ENCODE measurements at places on chromosomes 13 and 19. TPM values are rescaled to one million over a fixed set of nuclear protein-coding genes. Genes with fewer than 3 reads are reported as not detected.

DNA sequence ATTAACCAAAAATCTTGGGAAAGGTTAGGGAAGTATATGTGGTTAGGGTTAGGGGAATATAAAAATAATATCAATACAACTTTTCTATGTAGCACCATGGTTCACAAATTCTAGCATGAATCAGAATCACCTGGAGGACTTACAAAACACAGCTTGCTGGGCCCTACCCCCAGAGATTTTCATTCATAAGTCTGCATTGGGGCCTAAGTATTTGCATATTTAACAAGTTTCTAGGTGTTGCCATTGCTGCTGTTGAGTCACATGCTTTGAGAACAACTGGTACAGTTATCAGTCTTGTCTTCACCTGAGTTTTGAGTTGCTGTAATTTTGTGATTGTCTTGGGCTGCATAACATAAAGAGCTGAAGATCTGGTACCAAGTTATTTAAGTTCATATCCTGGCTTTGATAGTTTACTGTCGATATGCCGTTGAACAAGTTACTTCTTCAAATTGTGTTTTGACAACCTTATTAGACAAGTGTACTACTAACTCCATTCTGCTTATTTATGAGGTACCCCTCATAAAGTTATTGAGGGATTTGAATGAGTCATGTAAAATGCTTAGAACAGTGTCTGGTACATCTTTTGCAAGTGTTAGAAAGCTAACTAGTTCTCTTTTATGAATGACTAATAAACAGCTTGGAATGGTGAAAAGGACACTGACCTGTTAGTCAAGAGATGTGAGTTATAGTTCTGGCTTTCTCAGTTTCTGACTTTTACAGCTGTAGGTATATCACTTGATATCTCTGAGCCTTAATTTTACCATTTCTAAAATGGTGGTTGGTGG lies 132.9 kb downstream of the PAN3 start:
- no peak overlapping the region for H3K4me3 ChIP-seq
- no peaks in the 10 kb centered on the region for H3K4me1 ChIP-seq
- no peaks in the 10 kb centered on the region for H3K27me3 ChIP-seq
- no peak for DNase-seq

CPT1C gene
- 1.6 TPM for total RNA-seq

GRCh38 chr13:73708393-73708985 lies 425.7 kb downstream of the KLF12 start:
- no peaks in the 10 kb centered on the region for H3K36me3 ChIP-seq
- H3K4me1 ChIP-seq = no peaks in the 10 kb centered on the region
- no peak overlapping the region for H3K4me3 ChIP-seq
- DNase-seq = peak; percentile 56
- H3K27me3 ChIP-seq = no peaks in the 10 kb centered on the region

DNA sequence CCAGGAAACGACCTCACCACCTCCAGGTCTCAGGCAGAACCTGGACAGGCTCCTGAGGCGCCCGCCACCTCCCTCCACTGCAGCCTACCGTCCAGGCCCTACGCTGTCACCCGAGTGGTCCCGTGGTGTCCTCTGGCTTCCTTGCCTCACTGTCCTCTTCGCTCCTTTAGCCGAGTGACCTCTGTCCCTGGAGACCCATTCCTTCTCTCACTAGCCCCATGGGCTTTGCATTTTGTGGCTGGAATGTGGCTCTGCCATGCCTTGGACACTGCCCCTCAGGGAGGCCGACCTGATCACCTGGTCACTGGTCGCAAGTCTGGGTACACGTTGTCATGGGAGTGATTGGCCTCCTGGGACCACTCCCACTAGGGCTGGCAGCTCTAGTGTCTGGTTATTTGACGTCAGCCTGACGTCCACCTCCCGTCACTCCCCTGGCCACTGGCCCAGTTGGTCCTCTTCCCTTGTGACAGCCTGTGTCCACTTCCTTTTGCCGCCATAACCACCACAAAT lies 17.9 kb downstream of the SLC25A42 start:
- H3K4me1 ChIP-seq = no peaks in the 10 kb centered on the region
- DNase-seq = no peak
- H3K27ac ChIP-seq = no peak overlapping the region
- no peaks in the 10 kb centered on the region for H3K27me3 ChIP-seq
- no peak overlapping the region for H3K4me3 ChIP-seq

- no peaks in the 10 kb centered on the region for H3K4me1 ChIP-seq
- H3K36me3 ChIP-seq = no peaks in the 10 kb centered on the region
- H3K4me3 ChIP-seq = no peak overlapping the region
- H3K27me3 ChIP-seq = no peaks in the 10 kb centered on the region
- no peak for DNase-seq
- no peak overlapping the region for H3K27ac ChIP-seq
Measured at GRCh38 chr13:108779308-108779707, 149.9 kb downstream of the MYO16 start.

DNA sequence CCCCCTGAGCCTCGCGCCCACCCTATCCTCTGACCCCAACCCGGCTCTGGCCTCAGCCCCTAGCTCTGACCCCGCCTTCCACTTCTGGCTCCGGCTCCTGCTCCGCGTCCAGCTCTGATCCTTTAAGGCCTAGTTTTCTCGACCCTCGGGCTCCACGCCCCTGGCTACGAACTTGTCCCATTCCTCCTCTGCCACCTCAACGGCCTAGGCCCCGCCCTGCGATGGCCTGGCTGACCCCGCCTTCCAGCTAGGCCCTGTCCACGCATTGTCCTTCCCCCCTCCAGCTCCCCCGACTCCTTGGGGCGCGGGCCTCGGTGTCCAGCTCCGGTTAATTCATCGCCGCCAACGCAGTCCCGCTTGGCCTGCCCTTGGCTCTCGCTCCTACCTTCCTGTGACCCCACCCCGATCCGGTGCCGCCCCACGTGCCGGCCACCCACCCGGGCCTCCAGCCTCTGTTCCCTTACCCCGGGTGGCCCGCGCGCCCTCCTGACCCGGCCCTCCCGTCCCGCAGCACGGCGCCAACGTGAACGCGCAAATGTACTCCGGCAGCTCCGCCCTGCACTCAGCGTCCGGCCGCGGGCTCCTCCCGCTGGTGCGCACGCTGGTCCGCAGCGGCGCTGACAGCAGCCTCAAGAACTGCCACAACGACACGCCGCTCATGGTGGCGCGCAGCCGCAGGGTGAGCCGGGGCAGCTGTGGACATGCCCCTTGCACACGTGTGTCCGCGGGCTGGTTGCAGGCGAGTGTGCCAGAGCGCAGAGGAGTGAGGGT lies 9.4 kb downstream of the BCL3 start:
- no peaks in the 10 kb centered on the region for H3K27me3 ChIP-seq
- DNase-seq = no peak
- peaks cover 9% of the 10 kb centered on the region for H3K36me3 ChIP-seq
- H3K4me3 ChIP-seq = no peak overlapping the region

CD37 gene
- total RNA-seq = 365 TPM

DNA sequence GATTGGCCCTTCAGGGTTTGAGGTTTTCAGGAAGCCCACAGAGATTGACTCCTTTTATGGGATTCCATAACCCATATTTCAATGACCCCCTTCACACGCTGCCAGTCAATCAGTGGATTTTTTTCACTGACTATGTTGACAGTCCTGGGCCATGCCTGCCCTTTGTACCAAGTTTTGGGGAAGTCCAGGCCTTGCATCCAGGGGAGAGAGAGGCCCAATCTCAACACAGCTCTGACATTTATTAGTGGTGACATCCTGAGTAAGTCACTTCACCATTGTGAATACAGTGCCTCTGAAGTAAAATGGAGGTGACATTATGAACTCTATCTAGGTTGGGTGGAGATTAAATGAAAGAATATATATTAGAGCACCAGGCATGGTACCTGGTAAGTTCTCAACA lies 181.1 kb downstream of the NUFIP1 start:
- no peak overlapping the region for H3K4me3 ChIP-seq
- no peaks in the 10 kb centered on the region for H3K36me3 ChIP-seq
- DNase-seq = no peak
- no peaks in the 10 kb centered on the region for H3K4me1 ChIP-seq

DNA sequence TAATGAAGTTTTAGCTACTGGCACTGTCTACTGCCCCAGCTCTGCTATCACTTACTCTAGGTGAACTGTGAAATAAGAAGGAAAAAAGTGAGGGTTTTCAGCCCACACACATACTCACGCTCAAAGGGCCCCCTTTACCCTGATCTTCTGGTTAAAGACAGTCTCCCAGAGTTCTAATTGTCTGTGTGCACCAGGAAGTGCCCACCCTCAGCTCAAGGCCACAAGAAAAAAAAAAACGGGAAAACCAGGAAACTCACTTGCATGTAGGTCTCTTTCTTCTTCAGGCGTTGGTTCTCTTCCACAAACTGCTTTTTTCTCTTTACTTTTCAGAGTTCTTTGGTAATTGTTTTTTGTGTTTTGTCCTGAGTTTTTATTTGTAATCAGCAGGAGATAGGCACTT lies 22.1 kb downstream of the RAP2A start:
- H3K4me1 ChIP-seq = peaks cover 8% of the 10 kb centered on the region
- no peaks in the 10 kb centered on the region for H3K36me3 ChIP-seq
- H3K27me3 ChIP-seq = no peaks in the 10 kb centered on the region
- no peak for DNase-seq
- no peak overlapping the region for H3K27ac ChIP-seq

GRCh38 chr13:78012046-78012445 lies 93.4 kb upstream of the EDNRB start:
- no peaks in the 10 kb centered on the region for H3K4me1 ChIP-seq

DNA sequence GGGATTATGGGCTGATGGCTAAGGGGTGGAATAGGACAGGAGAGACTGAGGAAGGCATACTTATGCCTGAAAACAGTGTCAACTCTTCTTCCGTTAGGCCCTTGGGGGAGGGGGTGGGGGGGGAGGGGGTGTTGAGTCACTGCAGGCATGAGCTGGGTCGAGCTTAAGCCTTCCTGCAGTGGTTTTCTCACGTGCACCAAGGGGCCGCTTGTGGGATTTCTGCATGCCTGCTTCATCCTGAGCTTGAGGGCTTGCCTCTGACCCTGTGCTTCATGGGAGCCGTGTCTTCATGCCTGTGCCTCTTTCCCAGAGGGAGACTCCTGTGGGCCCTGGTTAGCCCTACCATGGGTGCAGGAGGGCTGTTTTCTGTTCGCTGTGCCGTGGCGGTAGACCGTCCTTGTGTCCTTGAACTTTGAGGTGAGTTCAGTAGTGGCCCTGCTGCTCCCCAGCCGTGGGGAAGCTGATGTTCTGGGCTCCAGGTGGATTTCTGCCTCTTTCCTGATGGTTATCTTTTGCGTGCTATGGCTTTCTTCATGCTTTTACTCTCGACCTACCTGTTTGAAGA lies 186.1 kb downstream of the PCCA start:
- H3K4me3 ChIP-seq = no peak overlapping the region
- H3K27me3 ChIP-seq = no peaks in the 10 kb centered on the region
- no peak overlapping the region for H3K27ac ChIP-seq
- no peak for DNase-seq

FAM216B gene
- total RNA-seq = not detected

DNA sequence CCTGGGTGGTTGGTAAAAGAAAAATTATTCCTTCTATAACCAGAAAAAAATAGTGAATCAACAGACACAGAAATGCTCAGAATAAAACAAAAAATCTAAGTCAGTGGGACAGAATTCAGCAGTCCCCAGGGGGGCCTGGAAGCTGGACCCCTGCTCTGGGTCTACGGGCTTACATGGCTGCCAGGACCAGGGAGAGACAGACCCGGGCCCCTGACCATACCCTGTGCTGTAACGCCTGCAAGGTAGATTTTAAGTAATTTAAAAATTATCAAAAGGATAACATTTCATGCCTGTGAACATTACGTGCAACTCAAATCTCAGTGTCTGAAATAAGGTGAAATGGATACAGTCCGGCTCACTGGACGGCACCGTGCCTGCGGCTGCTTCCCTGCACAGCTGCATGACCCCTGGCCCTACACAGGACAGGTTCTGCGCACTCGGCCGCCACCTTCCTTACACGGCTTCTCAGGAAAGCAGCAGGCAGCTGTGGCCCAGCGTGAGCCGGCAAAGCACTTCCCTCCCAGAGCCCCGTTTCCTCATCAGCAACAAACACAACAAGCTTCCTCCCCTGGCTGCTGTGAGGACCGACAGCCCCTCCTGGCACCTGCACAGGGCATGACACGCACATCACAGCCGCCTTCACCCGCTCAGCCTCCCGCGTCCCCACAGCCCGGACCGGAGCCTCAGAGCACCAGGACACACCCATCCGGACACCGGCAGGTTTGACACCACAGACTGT lies 22.2 kb downstream of the RASA3 start:
- peak; percentile 58 for DNase-seq
- H3K4me3 ChIP-seq = peak overlapping the region; percentile 40
- peaks cover 31% of the 10 kb centered on the region for H3K4me1 ChIP-seq
- peaks cover 64% of the 10 kb centered on the region for H3K36me3 ChIP-seq
- peak overlapping the region; percentile 77 for H3K27ac ChIP-seq
- no peaks in the 10 kb centered on the region for H3K27me3 ChIP-seq

- H3K27me3 ChIP-seq = no peaks in the 10 kb centered on the region
- no peaks in the 10 kb centered on the region for H3K36me3 ChIP-seq
- no peak overlapping the region for H3K27ac ChIP-seq
- H3K4me3 ChIP-seq = no peak overlapping the region
- no peak for DNase-seq
Measured at GRCh38 chr13:84445776-84446175, 563.5 kb upstream of the SLITRK1 start.

DNA sequence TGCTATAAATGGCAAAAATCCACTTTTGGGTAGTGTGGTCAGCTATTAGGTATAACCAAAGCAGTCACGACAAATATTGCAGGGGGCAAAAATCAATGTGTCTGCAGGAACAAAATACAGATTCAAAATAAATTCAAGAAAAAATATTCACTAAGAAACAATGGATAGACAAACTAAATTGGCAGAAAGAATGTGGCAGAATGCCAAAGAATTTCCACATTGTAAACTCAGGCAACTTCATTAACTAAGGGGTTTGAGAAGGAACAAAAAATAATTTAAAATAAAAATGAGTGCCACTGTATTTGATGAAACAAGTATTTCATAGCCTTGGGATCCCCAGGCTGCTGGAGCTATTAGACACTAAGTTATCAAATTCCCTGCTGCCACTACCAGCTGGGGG lies 193.1 kb downstream of the VWA8 start:
- H3K27ac ChIP-seq = no peak overlapping the region
- H3K4me1 ChIP-seq = no peaks in the 10 kb centered on the region
- no peak for DNase-seq
- H3K27me3 ChIP-seq = no peaks in the 10 kb centered on the region
- H3K4me3 ChIP-seq = no peak overlapping the region
- peaks cover 5% of the 10 kb centered on the region for H3K36me3 ChIP-seq

- H3K36me3 ChIP-seq = peaks cover 9% of the 10 kb centered on the region
- no peak for DNase-seq
- peaks cover 9% of the 10 kb centered on the region for H3K4me1 ChIP-seq
- H3K27ac ChIP-seq = peak overlapping the region; percentile 95
- peak overlapping the region; percentile 88 for H3K4me3 ChIP-seq
Measured at GRCh38 chr19:43595605-43595998, 332 bp downstream of the IRGQ start.

MCEMP1 gene
- total RNA-seq = not detected

PEX11G gene
- total RNA-seq = 0.99 TPM

GRCh38 chr13:50277906-50278305 lies 262.7 kb downstream of the KCNRG start:
- no peak overlapping the region for H3K27ac ChIP-seq
- no peak for DNase-seq
- H3K27me3 ChIP-seq = no peaks in the 10 kb centered on the region
- no peaks in the 10 kb centered on the region for H3K36me3 ChIP-seq
- no peak overlapping the region for H3K4me3 ChIP-seq
- H3K4me1 ChIP-seq = no peaks in the 10 kb centered on the region

Data from T-cell (primary cell).